ENCODE measurements at places on chromosomes 5 and 9.

GRCh38 chr5:177023303-177023664 is 788 bp downstream of the ZNF346 start:
- no peak for DNase-seq

DNA sequence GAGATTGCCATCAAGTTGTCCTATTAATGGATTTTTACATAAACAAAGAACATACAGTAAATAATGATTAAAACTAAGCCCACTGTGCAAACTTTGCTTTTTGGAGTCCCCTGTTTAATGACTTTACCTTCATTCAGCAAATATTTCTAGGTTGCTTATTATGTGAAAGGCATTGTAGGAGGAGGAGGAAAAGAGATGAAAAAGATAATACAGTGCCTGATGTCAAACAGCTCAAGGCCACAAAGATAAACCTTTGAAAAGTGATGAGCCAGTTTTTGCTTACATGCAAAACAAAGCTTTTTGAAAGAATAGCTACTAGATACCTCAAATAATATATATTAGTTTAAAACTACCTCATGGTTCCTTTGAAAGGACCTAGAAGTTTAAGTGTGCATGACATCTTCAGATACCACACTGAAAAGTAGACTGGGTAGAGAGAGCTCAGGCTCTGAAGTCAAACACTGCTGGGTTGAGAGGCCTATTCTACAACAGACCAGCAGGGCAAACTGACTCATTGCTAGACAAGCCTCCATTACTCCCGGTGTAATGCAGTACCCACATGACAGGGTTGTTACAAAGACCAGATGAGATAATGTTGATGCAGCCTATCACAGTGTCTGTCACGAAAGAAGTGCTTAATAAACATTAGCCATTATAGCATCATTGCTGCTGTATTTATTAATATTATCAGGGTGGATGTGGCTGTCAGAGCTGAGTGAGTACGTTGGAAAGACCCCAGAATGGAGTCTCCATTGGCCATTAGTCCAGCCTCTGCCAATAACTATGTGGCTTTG is 11.8 kb downstream of the DEPDC1B start:
- DNase-seq, result no peak

DNA sequence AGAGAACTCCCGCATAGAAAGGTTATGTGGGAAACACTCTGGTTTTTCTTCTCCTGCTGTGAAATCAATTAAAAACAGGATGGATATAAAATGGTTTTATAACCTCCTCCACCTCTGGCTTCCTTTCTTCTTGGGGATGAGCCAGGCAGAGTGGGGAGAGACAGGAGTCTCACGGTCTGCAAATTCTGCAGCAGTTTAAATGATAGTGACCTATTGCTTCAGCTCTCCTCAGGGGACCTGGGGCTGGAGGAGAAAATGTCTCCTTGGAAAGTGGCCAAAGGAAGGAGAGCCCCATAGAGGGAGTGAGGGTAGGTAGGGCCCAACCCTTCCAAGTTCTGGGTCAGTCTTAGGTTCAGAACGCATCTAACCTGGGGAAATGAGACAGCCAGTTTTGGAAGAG is 118.8 kb downstream of the MTX3 start:
- DNase-seq, result no peak

GRCh38 chr9:124939944-124940343 is 939 bp downstream of the GOLGA1 start:
- DNase-seq, result no peak

GRCh38 chr9:130128251-130128650 is 44.0 kb upstream of the NCS1 start:
- DNase-seq, result peak; percentile 62

GRCh38 chr9:5949103-5949699 is 58.5 kb downstream of the MLANA start:
- no peak for DNase-seq

GRCh38 chr9:79357616-79358015 is 214.1 kb upstream of the TLE4 start:
- no peak for DNase-seq
